ENCODE measurements at places on chromosomes 6 and 20. TPM values are rescaled to one million over a fixed set of nuclear protein-coding genes. Genes with fewer than 3 reads are reported as not detected.

Gene FAM162B
- 1.8 TPM for total RNA-seq

Gene TINAG
- total RNA-seq, result not detected

Gene HLA-DQA2
- not detected for total RNA-seq

Gene SLC17A2
- total RNA-seq, result 0.21 TPM

GRCh38 chr20:42274986-42275385 lies 656.8 kb upstream of the CHD6 start:
- H3K4me3 ChIP-seq, result no peak overlapping the region
- no peaks in the 10 kb centered on the region for H3K4me1 ChIP-seq
- peaks cover 42% of the 10 kb centered on the region for H3K27me3 ChIP-seq
- H3K36me3 ChIP-seq, result no peaks in the 10 kb centered on the region
- no peak overlapping the region for H3K27ac ChIP-seq

DNA sequence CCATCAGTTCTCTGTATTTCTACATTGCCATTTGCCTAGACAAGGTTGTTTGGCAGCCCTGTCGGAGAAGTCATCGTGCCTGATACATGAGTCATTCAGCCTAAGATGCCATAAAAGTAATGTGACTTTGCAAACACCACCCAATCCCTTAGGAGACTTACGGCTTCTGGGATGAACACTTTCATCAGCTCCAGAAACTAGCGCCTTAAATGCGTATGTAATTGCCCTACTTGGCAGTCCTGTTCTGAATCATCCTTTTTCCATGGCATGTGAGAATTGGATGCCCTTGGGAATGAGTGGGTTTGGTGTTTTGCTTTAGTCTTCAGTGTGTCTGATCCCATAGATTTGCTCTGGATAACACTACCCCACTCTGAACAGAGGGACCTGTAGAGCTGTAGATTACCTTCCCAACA lies 158.5 kb downstream of the SASH1 start:
- H3K4me1 ChIP-seq, result peaks cover 21% of the 10 kb centered on the region
- H3K27me3 ChIP-seq, result no peaks in the 10 kb centered on the region
- H3K36me3 ChIP-seq, result peaks cover 24% of the 10 kb centered on the region
- H3K4me3 ChIP-seq, result no peak overlapping the region
- no peak overlapping the region for H3K27ac ChIP-seq

- DNase-seq, result no peak
- no peak overlapping the region for H3K4me3 ChIP-seq
- H3K27ac ChIP-seq, result no peak overlapping the region
Measured at GRCh38 chr20:63042448-63043071, 35.8 kb upstream of the BHLHE23 start.

DNA sequence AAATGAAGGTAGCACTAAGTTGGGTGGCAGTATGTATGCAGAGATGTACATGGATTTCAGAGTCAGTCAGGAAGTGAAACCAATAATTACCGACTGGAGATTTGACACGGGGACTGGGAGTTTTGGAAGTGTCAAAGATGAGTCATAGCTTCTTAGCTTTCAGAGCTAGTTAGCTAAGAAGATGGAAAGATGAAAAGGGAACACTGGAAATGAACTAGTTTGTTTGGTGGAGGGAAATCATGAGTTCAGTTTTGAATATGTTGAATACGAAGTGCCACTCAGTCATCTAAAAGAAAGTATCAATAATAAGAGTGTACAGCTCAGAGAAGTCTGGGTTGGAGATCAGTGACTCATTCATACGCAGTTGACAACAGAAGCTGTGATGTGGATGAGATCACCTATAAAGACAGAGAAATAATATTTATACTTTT lies 7.5 kb downstream of the ESF1 start:
- peaks cover 24% of the 10 kb centered on the region for H3K36me3 ChIP-seq
- peaks cover 8% of the 10 kb centered on the region for H3K4me1 ChIP-seq
- no peak for DNase-seq
- H3K27me3 ChIP-seq, result no peaks in the 10 kb centered on the region
- H3K4me3 ChIP-seq, result no peak overlapping the region

DNA sequence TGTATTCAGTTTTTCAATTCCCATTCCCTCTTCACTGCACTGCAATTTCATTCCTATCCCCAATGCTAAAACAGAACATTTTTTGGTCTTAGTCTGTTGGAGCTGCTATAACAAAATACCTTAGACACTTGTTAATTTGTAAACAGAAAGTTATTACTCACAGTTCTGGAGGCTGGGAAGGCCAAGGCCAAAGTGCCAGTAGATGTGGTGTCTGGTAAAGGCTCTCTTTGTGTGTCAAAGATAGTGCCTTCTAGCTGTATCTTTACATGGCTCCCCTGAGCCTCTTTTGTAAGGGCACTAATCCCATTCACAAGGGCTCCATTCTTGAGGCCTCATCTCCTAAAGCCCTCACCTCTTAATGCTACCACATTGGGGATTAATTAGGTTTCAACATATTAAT lies 40.0 kb downstream of the PHIP start:
- DNase-seq, result no peak
- H3K27me3 ChIP-seq, result no peaks in the 10 kb centered on the region
- H3K36me3 ChIP-seq, result peaks cover 50% of the 10 kb centered on the region
- no peaks in the 10 kb centered on the region for H3K4me1 ChIP-seq
- no peak overlapping the region for H3K4me3 ChIP-seq

- H3K27me3 ChIP-seq, result no peaks in the 10 kb centered on the region
- H3K4me3 ChIP-seq, result no peak overlapping the region
- DNase-seq, result no peak
- no peak overlapping the region for H3K27ac ChIP-seq
Measured at GRCh38 chr6:124132256-124132655, 328.6 kb downstream of the NKAIN2 start.

DNA sequence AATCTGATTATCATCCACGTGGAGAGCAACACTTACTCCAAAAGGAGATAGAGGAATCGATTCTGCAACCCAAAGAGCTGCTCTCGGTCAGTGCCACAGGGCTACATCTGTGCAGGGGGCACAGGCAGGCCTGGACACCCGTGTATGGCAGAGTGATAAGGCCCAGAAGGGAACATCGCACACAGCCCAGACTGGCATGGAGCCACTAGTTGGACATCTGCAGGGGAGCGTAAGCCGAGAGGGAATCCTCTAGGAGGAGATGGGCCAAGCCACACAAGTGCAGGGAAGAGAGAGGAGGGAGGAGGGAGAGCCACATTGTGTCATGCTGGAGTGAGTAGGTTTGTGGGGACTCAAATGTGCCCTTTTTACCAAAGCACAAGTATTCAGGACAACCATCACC lies 50.4 kb upstream of the ENTPD6 start:
- peaks cover 40% of the 10 kb centered on the region for H3K27me3 ChIP-seq
- no peaks in the 10 kb centered on the region for H3K36me3 ChIP-seq
- no peak overlapping the region for H3K4me3 ChIP-seq
- DNase-seq, result no peak
- H3K4me1 ChIP-seq, result peaks cover 3% of the 10 kb centered on the region

GRCh38 chr6:97427648-97428047 lies 144.6 kb upstream of the MMS22L start:
- no peak for DNase-seq
- no peak overlapping the region for H3K27ac ChIP-seq
- H3K4me1 ChIP-seq, result no peaks in the 10 kb centered on the region
- no peak overlapping the region for H3K4me3 ChIP-seq
- no peaks in the 10 kb centered on the region for H3K36me3 ChIP-seq
